ENCODE measurements at places on chromosomes 7 and 10.

GRCh38 chr7:14806891-14807290 lies 95.7 kb downstream of the DGKB start:
- DNase-seq: no peak

- no peak for DNase-seq
Observed at GRCh38 chr10:60224066-60224705, 165.5 kb downstream of the ANK3 start.

GRCh38 chr10:26855186-26855585 lies 5.6 kb downstream of the ABI1 start:
- no peak for DNase-seq

DNA sequence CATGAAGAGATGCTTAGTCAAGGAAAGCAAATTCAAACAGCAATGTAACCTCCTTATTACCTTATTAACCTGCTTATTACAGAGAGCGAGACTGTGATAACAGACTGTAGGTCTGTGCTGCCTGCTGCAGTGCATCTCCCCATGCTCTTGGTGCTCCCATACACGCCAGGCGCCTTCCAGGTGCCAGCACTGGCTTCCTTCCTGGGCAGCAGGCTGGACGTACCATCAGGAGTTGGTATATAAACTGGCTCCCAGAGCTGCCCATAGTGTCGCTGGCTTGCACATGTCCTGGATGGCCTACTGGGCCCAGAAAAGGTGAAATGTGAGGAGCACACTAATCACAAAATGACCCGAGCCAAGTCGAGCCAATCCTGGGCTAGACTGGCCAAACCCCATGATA lies 13.5 kb downstream of the ATP6V0E2 start:
- no peak for DNase-seq

DNA sequence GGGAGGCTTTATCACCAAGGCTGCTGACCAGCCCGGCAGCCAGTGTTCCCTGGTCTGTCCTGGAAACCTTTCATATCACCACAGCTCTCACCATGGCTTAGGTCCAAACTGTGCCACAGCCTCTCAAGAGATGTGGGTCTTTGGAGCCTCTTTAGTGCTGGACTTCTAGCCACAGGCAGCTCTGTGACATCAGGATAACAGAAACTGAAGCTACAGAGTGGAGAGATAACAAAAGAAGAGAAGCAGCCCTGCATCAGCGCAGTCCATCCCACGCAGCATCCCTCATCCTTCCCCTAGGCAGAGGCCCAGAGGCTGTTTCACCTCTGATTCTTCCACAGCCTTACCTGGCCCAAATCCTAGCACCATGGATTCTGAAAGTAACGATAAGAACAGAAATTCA lies 187.9 kb upstream of the KMT2E start:
- DNase-seq: no peak

- DNase-seq: no peak
Observed at GRCh38 chr10:108631332-108631731, 1292.0 kb downstream of the XPNPEP1 start.

DNA sequence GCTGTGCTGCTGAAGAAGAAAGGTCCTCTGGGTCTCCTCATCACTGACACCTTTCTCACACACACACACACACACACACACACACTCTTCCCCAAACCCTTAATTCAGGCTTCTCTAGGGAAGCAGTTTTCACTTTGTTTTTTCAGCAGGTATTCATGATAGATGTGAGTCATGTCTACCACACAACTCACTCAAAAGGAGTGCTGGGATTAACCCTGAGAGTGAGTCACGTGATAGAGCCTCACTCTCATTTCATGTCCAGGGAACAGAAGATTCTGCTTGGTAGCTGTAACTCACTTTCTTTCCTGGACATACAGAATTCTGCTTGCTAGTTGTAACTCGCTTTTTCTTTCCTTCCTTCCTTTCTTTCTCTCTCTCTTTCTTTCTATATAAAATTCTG lies 45.4 kb downstream of the VIM start:
- no peak for DNase-seq

GRCh38 chr7:135801045-135801693 lies 52.6 kb upstream of the FAM180A start:
- no peak for DNase-seq

GRCh38 chr7:95106401-95106800 lies 199.0 kb downstream of the PPP1R9A start:
- DNase-seq: no peak

- peak; percentile 84 for DNase-seq
Observed at GRCh38 chr7:46486256-46487206, 565.5 kb upstream of the IGFBP3 start.

DNA sequence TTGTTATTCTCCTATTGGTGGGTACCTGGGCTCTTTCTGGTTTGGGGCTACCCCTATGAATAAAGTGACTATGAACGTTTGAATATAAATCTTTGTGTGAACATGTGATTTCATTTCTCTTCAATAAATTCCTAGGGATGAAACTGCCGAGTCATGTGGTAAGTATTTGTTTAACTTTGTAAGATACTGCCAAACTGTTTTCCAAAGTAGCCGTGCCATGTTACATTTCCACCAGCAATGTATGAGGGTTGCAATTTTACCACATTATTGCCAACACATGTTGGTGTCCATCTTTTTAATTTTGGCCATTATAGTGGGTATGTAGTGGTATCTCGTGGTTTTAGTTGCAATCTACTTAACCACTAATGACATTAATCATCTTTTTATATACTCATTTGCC lies 94.7 kb downstream of the ZNRF2 start:
- no peak for DNase-seq

GRCh38 chr7:157946398-157947060 lies 609.7 kb downstream of the DNAJB6 start:
- no peak for DNase-seq

DNA sequence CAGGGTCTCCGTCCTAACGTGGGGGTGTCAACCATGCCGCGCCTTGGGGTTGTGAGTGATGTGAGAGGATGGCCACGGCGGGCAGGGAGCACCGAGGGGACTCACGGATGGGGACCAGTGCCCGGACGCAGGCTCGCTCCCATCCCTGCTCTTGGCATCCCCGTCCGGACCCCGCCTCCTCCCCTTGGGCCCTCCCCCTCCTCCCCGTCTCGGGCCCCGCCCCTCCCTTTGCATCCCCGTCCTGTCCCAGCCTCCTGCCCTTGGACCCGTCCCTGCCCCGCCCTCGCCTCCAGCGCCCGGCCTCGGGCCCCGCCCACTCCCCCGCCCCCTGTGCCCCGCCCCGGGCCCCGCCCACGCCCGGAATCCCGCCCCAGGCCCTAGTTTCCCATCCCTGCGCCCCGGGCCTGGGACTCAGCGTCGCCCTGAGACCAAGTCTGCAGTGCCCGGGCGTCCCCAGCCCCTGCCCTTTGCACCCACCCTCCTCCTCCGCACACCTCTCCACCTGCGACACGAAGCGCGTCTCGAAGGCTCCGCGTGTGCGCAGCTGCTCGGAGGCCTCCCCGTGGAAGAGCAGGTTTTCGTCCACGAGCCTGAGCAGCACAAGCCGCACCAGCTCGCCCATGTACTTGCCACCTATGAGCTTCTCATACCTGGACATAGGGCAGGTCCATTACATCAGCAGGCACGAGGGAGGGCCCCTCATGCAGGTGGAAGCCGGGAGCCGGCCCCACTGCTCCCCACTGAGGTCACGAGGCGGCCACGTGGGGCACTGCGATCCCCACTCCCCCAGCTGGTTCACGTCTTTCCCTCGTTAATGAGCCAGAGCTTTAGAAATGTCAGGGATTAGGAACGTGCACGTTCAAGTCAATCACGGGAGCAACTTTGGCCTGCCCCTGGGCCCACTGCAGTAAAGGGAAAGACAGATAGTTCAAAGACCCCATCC lies 5.1 kb upstream of the MYL7 start:
- DNase-seq: peak; percentile 92

DNA sequence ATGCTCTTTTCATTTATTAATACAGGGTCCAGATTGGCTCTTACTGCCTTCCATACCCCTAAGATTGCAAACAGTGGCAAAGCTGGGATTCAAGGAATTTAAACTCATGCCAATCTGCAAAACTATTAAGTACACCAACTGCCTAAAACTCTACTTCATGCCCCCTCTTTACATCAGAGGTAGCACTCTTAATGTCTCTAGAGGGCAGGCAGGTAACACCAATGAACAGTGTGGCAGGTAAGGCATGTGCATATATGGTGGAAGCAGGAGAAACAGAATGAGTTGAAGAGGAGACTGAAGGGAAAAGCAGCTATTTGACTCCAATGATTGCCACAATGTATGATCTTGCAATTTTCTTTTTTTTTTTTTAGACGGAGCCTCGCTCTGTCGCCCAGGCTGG lies 156.7 kb downstream of the BTAF1 start:
- DNase-seq: no peak

- no peak for DNase-seq
Observed at GRCh38 chr7:27885652-27886051, 145.7 kb downstream of the TAX1BP1 start.

DNA sequence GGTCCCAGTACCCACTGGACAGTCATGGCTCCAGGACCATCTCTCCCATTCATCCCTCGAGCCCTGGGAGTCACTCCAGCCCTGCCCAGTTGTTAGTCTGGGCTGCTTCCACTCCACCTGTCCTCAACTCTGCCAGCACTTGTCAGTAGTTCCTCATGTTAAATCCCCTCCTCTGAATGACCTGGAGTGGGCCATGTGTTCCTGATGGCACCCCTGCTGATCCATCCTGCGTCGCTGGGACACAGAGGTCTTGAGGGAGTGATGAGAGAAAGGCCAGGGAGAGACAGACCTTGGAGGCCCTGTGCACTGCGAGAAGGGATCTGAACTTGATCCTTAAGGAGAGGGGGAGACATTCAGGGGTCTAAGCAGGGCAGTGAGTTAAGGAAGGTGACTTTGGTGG lies 174.9 kb downstream of the GRID1 start:
- DNase-seq: no peak

DNA sequence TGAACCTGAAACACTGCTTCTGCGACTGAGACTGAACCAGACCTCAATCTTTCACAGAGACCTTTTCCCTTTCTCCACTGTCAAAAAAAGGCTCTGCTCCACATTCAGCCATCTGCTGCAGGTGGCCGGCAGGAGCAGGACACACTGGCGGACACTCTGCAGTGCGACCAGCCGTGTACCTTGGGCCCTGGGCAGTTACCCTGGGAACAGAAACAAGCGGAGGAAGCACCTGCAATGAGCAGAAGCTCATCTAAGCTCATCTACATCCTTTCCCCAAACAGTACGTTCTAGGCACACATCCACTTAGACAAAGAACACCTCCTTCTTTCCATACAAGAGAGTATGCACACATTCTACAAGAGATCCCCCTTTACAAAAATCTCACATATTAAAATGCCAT lies 22.8 kb downstream of the VOPP1 start:
- no peak for DNase-seq

GRCh38 chr7:116802746-116803152 lies 59.6 kb upstream of the CAPZA2 start:
- no peak for DNase-seq

- peak; percentile 83 for DNase-seq
Observed at GRCh38 chr7:64876792-64877713, 26.0 kb upstream of the ZNF273 start.

DNA sequence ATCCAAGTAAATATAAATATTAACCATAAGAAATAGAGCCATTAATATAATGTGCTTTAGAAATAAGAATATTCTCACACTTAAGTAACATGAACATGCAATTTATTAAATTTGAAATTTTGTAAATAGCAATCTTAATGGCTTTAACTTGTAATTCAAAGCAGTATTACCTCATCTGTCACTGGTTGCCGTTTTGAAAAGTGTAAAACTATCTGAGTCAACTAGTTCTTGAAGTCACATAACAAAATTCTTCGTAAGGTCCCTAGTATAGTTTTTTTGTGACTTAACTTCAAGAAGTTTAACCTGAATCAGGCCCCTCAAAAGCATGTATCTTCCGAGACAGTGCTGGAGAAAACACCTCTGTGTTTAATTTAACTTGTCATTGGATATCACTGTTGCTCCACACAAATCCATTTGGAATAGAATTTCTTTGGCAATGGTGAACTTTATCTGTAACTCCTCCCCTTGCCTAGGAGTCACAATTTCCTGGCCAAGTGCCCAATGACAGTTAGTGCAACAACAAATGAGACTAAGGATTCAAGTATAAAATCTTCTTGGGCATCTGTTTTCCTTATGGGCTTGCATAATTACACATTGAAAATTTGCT lies 47.1 kb downstream of the NT5C2 start:
- peak; percentile 88 for DNase-seq

- no peak for DNase-seq
Observed at GRCh38 chr7:136526408-136527105, 341.9 kb upstream of the CHRM2 start.

GRCh38 chr7:131106681-131107336 lies 220.9 kb upstream of the MKLN1 start:
- DNase-seq: peak; percentile 74

GRCh38 chr10:78634835-78635234 lies 433.9 kb upstream of the ZMIZ1 start:
- no peak for DNase-seq

DNA sequence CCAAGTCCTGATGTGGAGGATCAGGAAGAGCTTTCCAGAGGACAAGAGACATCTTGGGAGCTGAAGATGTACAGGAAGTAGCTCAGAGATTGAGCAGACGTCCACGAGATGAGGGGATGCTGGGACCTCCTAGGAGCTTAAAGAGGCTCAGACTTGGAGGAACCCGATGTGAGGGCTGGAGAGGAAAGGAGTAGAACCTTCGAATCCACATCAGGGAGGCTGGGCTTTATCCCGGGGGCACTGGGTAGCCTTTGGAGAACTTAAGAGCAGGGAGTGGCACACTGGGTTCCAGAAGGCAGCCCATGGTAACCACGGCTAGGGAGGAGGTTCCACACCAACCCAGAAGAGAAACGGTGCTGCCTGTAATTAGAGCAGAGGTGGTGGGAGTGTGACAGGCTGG lies 10.8 kb downstream of the PRKCQ start:
- no peak for DNase-seq

DNA sequence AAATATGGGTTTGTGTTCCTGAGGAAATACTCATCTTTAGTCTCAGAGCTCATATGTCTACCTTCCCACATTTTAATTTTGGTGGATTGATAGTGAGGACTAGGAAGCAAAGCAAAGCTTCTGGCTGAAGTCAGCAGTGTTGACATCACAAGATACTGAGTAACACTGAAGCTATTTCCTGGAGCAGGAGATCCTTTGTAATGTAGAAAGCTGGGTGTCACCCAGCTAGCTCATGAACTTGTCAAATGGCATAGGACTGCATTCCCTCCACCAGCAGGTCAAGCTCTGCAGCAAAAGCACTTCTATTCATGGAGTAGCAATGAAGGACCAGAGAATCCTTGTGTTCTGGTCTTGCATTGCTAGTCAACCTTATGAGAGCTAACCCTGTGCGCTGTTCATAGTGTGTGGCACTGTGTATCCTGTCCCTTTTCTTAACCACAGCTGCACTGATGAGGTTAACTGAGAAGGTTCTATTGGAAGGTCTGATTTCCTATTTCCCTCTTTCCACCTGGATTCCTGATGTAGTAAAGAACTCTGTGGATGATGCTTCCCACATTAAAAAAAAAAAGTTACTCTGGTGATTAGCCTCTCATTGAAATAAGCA lies 94.8 kb upstream of the ZNF804B start:
- no peak for DNase-seq

GRCh38 chr10:70575486-70575873 lies 27.1 kb downstream of the PRF1 start:
- DNase-seq: peak; percentile 61

GRCh38 chr10:131760416-131761166 lies 140.2 kb upstream of the PPP2R2D start:
- no peak for DNase-seq

Measured in sigmoid colon (tissue), 7 donors.